ENCODE measurements at places on chromosomes 6 and 20.

DNA sequence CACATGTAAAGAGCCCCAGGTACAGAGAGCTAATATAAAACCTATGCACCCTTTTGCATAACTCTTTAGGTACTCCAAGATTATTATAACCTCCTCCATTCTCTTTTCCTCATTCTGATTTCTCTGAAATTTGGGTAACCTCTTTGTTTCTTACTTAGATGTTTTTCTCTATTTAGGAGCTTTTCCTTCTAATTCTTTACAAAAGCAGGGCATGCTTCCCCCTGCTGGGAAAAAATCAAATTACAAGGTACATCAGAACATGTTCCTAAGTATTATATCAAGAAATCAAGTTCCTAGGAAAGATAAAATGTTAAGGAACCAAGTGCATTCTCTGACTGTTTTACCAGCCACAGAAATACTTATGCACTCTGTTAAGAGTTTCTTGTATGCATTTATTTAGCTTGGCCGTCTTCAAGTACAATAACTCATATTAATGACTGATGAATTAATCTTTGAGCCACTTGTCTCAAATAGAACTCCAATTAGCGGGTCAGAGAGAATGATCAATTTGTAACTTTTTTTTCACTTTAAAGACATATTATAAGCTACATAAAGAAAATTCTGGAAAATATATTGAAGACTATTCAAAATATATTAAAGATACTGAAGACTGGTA lies 2.1 kb downstream of the KHDRBS2 start:
- no peak for DNase-seq

- DNase-seq: no peak
Measured at GRCh38 chr6:34285448-34286164, 36.8 kb upstream of the SMIM29 start.

DNA sequence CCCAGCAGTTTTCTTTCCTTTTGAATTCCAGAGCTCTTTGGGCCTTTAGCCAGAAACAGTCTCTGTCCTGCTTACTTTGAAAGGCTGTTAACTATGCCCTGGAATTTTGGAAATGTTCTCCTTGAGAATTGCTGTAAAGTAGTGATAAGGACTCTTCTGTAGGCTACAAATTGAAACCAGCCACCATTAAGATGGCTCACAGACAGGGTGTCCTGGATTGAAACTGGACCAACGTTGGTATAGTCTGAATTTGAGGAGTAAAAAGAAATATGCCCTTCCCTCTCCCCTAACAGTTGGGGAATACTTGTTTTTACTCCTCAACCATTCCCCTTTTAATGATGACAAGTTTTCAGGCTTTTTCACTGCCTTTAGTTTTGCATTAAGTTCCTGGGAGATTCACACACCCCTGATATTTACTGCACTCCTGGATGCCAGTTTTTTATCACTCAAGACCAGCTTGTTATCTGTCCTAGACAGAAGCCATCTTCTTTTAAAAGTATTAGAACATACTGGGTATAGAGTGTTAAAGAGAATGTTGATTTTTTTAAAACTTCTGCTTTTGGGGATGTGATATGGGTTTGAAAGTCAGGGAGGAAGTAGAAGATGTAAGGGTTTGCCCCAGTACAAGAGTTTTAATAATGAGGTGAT lies 21.9 kb downstream of the TOP1 start:
- no peak for DNase-seq

- DNase-seq: no peak
Measured at GRCh38 chr6:20542927-20543602, 8.8 kb downstream of the CDKAL1 start.

GRCh38 chr6:79833264-79833963 lies 113.9 kb downstream of the ELOVL4 start:
- no peak for DNase-seq

DNA sequence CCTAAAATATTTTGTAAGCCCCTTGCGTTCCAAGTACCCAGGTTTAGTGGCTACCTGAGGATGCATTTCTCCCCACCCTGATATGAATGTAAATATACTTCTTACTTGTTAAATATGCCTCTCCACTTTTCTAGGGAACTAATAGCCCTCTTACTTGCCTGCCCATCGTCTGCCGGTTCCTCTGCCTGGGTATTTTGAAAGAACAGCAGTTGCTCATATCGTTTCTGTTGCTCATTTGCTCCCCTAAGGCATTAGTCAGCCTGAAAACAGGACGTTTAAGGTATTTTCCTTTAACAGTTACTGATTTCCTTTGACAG lies 141.3 kb upstream of the CARMIL1 start:
- no peak for DNase-seq

GRCh38 chr6:147958683-147959082 lies 384.0 kb upstream of the SASH1 start:
- DNase-seq: no peak

DNA sequence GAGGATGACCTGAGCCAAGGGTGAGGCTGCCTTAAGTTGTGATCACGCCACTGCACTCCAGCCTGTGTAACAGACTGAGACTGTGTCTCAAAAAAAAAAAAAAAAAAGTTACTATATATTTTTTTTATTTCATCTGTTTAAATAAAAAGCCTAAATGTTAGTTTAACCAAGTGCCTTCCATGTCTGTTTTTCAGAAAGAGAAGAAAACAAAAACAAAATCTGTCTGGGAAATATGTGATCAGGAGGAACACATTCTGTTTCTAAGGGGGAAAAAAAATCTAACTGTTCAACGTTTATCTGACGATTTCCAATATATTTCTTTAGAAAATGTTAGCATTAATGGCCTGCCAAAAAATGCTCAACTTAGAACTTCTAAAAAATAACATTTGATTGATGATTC lies 147.0 kb downstream of the IPCEF1 start:
- DNase-seq: no peak

DNA sequence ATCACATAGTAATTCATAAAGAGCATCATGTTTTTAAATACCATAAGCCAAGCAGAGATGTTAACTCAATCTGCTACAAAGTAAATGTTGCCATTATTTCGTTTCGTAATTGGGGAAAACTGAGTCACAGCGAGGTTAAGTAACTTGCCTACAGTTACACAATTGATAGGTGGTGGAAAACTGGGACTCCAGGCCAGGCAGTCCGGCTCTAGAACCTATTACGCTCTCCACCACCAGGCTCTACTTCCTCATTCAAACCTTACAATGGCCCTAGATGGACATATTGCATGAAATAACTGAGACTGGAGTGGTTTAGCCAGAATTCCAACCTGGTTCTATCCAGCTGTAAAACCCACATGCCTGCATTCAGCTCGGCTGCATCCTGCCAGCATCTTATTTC lies 58.2 kb downstream of the LINC00237 start:
- no peak for DNase-seq

DNA sequence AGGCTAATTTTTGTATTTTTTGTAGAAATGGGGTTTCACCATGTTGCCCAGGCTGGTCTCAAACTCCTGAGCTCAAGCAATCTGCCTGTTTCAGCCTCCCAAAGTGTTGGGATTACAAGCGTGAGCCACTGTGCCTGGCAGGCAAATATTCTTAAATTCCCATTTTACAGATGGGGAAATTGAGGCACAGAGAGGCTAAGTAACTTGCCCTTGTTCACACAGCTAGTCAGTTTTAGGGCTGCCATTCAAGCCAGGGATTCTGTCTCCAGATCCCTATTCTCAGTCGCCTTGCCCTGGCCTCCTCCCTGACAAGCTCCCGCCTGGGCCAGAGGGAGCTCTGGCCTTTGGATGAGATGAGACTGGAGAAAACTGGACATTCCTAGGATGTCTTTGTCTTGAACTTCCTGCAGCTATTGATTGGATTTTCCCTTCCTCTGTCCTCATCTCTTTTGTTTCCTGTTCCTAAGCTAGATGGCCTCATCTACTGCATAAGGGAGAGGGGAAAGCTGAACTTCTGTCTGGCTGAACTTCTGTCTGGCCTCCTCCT lies 90.5 kb downstream of the NDUFAF5 start:
- no peak for DNase-seq

DNA sequence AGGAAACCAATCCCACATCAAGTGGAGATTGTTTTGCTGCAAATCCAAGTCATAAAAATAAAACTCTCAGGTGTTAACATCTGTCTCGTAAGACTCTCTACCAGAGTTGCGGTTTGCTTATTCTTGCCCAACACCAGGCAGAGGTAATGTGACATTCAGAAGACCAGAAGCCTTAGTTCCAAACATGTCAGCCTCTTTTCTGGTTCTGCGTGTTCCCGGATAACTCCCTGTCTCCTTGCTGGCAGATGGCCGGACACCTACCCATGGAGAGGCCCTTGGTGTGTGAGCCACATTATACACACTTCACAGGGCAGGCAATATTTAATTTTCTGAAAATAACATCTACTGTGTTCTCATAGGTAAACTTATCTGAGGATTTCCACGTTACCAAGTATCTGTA lies 73.4 kb downstream of the GMPR start:
- no peak for DNase-seq

- DNase-seq: no peak
Measured at GRCh38 chr20:25510202-25510601, 75.1 kb downstream of the NINL start.

DNA sequence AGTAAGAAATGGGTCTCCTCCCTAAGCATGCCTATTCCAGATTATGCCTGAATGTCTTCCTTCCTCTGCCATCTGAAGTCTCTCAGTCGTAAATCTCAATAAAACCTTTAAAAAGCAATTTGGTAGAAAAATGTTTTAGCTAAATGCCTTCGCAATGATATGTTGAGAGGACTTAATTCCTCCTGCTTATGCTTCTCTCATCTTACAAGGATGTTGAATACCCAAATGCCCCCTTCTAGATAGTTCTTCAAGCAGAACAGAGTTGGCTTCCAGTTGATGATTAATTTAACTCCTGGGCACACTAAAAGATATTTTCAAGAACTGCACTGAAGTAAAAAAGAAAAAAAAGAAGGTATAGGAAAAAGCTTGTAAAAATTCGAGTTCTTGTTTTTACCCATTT lies 275.0 kb upstream of the SPTLC3 start:
- DNase-seq: no peak

- no peak for DNase-seq
Measured at GRCh38 chr6:69948479-69949114, 82.2 kb downstream of the COL19A1 start.

DNA sequence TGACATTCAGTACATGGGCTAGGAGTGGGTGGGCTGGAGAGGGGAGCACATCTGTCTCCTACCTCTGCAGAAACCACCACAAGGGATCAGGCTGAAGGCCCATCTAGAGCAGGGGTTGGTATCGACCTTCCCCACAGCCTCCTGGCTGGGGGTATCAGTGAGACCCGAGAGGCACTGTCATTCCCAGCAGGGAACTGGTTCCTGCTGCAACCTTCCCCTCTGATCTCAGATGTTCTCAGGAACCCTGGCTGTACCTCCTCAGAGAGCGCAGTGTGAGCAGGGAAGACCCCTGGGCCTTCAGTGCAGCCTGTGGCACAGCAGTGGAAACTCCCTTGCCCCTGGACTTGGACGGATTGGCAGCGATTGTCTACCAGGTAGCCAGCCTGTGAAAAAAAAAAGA lies 7.8 kb downstream of the IP6K3 start:
- DNase-seq: no peak

DNA sequence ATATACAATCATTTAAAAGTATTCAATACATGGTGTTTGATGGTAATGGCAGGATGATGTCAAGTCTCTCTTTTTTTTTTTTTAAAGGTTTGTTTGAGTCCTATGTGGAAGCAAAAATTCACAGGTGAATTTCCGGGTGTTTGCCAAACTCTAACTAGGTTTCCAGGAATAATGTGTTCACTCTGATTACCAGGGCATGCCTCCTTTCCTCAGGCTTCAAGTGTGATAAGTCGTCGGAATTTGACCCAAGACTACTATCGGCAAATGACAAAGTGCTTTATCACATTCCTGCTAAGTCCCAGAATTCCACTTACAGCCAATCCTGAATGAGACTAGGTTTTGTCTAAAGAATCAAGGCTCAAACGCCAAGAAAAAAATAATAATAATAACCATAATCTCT lies 7.3 kb downstream of the OARD1 start:
- no peak for DNase-seq

- DNase-seq: no peak
Measured at GRCh38 chr6:56775498-56776166, 132.9 kb upstream of the DST start.

GRCh38 chr20:22691369-22692118 lies 107.2 kb upstream of the FOXA2 start:
- no peak for DNase-seq

DNA sequence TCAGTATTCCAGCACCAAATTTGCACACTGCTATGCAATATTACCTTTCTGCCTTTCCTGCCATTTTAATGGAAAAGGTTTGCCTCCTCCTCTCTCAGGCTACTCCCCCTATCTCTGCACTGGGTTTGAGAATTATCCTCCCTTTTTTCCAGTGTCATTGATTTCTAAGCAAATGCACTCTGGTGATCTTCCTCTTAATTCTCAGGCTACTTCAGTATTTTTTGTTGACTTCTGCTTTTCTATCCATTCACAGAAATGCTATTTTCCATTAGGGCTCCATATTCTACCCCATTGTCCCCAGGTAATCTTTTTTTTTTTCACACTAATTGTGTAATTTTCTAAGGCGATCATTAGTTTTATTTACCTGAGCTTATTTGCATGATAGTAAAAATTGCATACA lies 144.0 kb downstream of the GJA1 start:
- no peak for DNase-seq

DNA sequence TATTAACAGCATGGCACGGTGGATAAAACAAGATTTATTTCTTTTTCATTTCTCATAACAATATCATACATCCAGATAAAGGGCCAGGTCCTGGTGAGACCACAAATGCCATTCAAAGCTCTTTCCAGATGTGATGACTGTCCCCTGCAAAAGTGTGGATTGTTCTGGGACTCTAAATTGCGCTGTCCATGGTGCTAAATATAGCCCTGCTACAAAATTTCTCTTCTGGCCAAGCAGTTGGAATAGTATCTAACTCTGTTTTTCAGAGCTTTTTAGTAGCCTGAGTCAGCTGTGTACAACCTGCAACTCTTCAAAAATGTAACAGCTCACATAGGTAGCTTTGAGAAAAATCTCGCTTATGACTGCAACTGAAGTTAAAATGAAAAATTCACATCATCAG lies 115.8 kb downstream of the MANEA start:
- DNase-seq: no peak

GRCh38 chr6:140909625-140910024 lies 1223.1 kb upstream of the GJE1 start:
- no peak for DNase-seq

DNA sequence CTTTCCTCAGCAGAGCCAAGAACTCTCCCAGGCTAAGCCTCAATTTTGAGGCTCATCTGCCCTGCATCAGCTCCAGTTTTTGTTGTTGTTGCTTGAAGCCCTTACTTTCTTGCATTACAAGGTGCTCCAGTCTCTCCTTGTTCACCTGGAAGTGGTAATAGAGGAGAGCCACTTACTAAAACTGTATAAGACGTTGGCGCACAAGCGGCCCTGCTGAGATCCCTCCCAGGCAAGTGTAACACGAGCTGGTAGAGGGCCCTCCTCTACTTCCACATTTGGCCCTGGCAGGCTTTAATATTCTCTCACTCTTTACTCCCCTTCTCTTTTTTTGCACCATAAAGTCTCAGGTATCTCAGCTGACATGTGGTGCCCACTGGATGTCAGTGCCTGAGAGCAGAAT lies 19.5 kb downstream of the GCM2 start:
- no peak for DNase-seq

- no peak for DNase-seq
Measured at GRCh38 chr6:57324538-57324937, 7.1 kb downstream of the PRIM2 start.

GRCh38 chr20:23782366-23782983 lies 31.7 kb upstream of the CST1 start:
- DNase-seq: no peak

GRCh38 chr6:8993111-8993510 lies 557.8 kb upstream of the SLC35B3 start:
- no peak for DNase-seq

- DNase-seq: no peak
Measured at GRCh38 chr6:153729189-153729588, 309.9 kb upstream of the OPRM1 start.

- DNase-seq: no peak
Measured at GRCh38 chr6:25487012-25487411, 165.0 kb upstream of the SCGN start.
